Activated CD8-positive, alpha-beta memory T cell treated with anti-CD3 and anti-CD28 coated beads, Interleukin-2, amount 10 ng/mL, durations not matched to agents 7 days and 5 days (primary cell): ENCODE measurements at places on chromosomes 2 and 18.

DNA sequence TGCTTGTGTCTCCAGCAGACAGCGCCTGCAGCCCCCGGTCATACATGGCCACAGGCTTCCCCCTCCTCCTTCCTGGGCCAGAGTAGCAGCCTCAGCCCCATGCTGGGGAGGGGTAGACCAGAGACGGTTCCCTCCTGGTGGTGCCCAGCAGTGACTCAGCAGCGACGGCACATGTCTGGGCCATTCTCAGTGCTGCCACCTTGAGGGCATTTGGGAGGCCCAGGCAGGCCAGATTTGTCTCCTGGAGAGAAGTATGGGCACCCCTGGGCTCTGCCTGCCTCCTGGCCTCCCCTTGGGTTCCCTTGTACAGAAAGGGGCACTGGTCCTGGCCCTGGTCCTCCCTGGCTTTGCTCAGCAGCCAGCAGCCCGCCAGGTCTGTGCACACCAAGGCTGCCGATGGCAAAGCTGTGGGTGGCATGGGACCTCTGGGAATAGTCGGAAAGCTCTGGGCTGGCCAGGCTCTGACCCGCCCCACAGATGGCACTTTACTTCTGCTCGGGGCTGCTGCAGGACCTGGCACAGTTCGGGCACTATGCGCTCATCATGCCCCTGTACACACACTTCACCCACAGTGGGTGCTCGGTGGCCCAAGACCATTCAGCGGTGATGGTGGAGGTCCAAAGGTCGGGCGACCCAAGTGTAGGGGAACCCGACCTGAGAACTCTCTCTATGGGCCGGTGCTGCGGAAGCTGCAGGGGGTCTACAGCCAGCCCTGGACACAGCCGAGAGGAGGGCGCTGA is 11.4 kb upstream of the ALPI start:
- DNase-seq: peak; percentile 79

GRCh38 chr2:24313744-24314632 is 46.3 kb downstream of the ITSN2 start:
- no peak for DNase-seq

GRCh38 chr2:74399785-74400184 is 19.7 kb upstream of the DCTN1 start:
- DNase-seq: no peak

GRCh38 chr2:16861530-16861929 is 195.9 kb upstream of the CYRIA start:
- no peak for DNase-seq

DNA sequence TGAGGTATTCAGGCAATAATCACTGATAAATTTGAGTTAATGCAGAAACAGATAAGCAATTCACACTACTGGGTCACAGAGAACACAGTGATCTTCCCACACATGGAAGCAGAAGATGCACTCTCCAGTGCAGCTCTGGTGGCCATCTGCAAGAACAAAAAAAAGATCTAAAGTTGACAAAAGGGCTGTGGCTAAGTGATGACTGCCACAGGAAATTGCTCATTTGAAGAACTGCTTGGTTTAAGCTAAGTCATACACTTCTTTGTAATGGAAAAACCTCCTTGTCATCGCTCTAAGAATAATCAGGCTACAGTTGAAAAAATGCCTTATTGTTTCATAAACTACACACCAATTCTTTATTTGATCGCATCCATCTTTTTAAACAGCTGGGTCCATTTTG is 115.1 kb downstream of the DTNB start:
- peak; percentile 80 for DNase-seq

GRCh38 chr2:143259368-143259958 is 130.2 kb downstream of the ARHGAP15 start:
- peak; percentile 88 for DNase-seq

GRCh38 chr2:33134086-33134771 is 187.5 kb downstream of the LTBP1 start:
- no peak for DNase-seq
